ENCODE measurements at places on chromosomes 4 and X. TPM values are rescaled to one million over a fixed set of nuclear protein-coding genes. Genes with fewer than 3 reads are reported as not detected.

DNA sequence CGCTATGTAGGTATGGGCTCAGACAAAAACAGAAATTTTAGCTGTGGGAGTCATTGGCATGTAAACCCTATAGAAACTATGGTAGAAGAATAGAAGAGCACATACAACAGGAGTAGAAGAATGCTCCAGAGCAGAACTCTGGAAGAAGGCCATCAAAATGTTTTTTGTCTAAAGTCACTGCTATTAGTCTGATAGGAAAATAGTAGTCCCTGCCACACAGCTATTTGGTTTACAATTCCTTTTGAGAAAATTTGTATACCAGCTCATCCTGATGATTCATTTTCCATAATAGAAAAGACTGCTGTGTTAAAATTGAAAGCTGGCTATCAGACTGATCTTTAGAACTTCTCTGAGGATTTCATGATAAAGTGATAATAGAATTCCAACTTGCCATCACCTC, 32.8 kb upstream of the ADAD1 start:
- H3K4me1 ChIP-seq, result no peaks in the 10 kb centered on the region
- H3K4me3 ChIP-seq, result no peak overlapping the region
- no peak for DNase-seq
- H3K36me3 ChIP-seq, result peaks cover 13% of the 10 kb centered on the region
- H3K27me3 ChIP-seq, result no peaks in the 10 kb centered on the region

DNA sequence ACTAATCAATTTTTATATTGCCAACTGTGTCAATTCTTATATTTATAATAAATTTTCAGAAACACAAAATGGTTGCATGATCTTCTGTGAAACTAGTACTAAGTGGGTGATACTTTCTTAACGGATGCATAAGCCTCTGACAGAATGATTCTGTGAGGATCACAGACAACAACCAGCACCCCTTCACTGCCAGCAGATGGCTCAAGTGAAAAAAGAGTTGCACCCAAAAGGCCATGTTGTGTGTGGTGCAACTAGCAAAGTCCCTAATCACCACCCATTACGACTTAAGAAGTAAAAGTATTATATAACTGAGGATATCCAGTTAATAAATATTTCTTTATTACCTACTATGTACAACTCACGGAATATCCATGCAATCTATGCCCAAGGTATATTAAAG, 334.0 kb downstream of the PCDH19 start:
- no peak overlapping the region for H3K4me3 ChIP-seq
- no peak overlapping the region for H3K27ac ChIP-seq
- H3K27me3 ChIP-seq, result no peaks in the 10 kb centered on the region
- no peaks in the 10 kb centered on the region for H3K36me3 ChIP-seq

DNA sequence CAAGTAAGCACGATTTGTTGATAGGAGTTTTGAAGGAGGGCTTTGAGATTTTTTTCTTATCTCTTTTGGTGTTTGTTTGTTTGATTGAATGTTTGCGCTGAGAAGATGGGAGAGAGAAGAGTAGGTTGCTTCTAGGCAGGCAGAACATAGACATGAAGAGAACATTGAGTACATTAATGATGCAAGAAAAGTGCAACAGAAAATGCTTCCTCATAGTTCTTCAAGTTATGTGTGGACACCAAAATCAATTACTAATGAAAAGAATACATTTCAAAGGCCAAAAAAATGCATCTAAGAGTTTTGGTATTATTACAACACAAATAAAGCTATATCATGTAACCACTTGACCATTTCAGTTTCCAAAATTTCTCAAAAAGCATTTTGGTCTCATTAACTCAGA, 191.0 kb upstream of the PPARGC1A start:
- no peak overlapping the region for H3K27ac ChIP-seq
- H3K4me3 ChIP-seq, result no peak overlapping the region
- H3K27me3 ChIP-seq, result no peaks in the 10 kb centered on the region
- H3K4me1 ChIP-seq, result no peaks in the 10 kb centered on the region
- no peaks in the 10 kb centered on the region for H3K36me3 ChIP-seq

GRCh38 chr4:110949542-110949941, 326.7 kb upstream of the PITX2 start:
- no peaks in the 10 kb centered on the region for H3K4me1 ChIP-seq
- H3K27me3 ChIP-seq, result no peaks in the 10 kb centered on the region
- H3K27ac ChIP-seq, result no peak overlapping the region
- no peak for DNase-seq
- H3K4me3 ChIP-seq, result no peak overlapping the region

- H3K27me3 ChIP-seq, result no peaks in the 10 kb centered on the region
- no peaks in the 10 kb centered on the region for H3K36me3 ChIP-seq
- peaks cover 4% of the 10 kb centered on the region for H3K4me1 ChIP-seq
- no peak for DNase-seq
Observed at GRCh38 chr4:143184217-143184502, 557 bp upstream of the USP38 start.

DNA sequence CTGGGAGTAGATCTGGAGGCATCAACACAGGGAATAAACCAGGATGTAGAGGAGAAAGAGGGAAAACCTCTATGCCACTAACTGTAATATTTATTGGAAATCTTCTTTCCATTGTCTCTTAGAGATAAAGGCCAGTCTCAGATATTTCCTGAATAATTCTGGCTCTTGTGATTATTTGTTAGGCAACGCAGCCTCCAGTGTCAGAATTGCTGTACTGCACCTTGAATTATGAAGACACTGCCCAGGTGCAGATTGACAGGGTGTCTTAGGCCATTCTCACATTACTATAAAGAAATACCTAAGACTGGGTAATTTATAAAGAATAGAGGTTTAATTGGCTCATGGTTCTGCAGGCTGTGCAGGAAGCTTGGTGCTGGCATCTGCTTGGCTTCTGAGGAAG, 100.7 kb upstream of the ZDHHC15 start:
- no peaks in the 10 kb centered on the region for H3K4me1 ChIP-seq
- H3K4me3 ChIP-seq, result no peak overlapping the region
- DNase-seq, result no peak
- H3K27me3 ChIP-seq, result no peaks in the 10 kb centered on the region
- no peaks in the 10 kb centered on the region for H3K36me3 ChIP-seq

GRCh38 chr4:143358419-143358818, 21.7 kb downstream of the GAB1 start:
- peaks cover 7% of the 10 kb centered on the region for H3K4me1 ChIP-seq
- no peaks in the 10 kb centered on the region for H3K27me3 ChIP-seq
- H3K4me3 ChIP-seq, result no peak overlapping the region
- peak overlapping the region; percentile 84 for H3K27ac ChIP-seq

DNA sequence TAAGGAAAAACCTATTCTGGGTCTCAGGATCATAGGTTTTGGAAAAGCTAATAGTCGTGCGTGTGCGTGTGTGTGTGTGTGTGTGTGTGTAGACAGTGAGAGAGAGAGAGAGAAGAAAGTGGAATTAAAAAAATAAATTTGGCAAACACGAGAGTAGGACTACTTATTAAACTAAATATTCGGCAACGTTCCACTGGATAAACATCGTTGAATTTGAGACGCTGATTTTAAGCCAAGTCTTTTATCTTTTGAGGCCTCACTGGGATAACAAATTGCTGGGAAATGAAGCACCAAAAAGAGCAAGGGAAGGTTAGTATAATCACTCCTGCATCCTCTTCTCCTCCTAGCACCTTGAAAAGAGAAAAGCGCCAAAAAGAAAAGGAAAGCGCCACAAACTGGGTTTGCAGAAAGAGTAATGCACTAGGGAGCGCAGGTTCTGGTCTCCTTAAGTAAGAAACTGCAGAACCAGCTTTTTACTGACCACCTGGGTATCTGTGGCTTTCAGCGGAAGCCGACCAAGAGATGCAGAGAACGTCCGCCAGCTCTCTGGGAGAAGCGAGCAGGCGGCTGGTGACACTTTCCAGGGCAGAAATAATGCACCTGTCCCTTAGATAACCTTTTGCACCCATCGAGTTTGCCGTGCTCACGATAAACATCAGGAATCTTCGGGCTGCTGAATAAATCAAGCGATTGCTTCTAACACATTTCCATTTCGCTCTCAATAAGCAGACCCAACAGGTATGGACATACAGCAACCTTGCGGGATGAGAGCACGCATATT, 3.4 kb downstream of the ATOH1 start:
- peaks cover 15% of the 10 kb centered on the region for H3K4me1 ChIP-seq
- no peak overlapping the region for H3K4me3 ChIP-seq
- peaks cover 42% of the 10 kb centered on the region for H3K27me3 ChIP-seq
- H3K36me3 ChIP-seq, result no peaks in the 10 kb centered on the region
- peak; percentile 32 for DNase-seq
- peak overlapping the region; percentile 37 for H3K27ac ChIP-seq

GRCh38 chr4:47690611-47691010, 147.3 kb downstream of the CORIN start:
- H3K27ac ChIP-seq, result no peak overlapping the region
- no peak overlapping the region for H3K4me3 ChIP-seq
- no peaks in the 10 kb centered on the region for H3K36me3 ChIP-seq

GRCh38 chr4:3871881-3872833, 106.0 kb downstream of the ADRA2C start:
- H3K4me3 ChIP-seq, result no peak overlapping the region
- no peaks in the 10 kb centered on the region for H3K36me3 ChIP-seq
- H3K27me3 ChIP-seq, result peaks cover 23% of the 10 kb centered on the region
- no peaks in the 10 kb centered on the region for H3K4me1 ChIP-seq

The HS6ST2 gene
- 0.85 TPM for total RNA-seq

The NDP gene
- total RNA-seq, result not detected

DNA sequence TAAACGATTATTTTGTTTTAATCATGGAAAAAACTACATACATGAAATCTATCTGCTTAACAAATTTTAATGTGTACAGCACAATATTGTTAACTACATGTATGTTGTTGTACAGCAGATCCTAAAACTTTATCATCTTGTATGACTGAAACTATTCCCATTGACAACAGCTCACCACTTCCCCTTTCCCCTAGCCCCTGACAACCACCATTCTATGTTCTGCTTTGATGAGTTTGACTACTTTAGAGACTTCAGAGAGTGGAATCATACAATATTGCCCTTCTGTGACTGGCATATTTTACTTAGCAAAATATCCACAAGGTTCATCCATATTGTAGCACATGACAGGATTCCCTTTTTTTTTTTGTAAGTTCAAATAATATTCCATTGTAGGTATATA, 185.9 kb downstream of the CFAP299 start:
- H3K27me3 ChIP-seq, result no peaks in the 10 kb centered on the region
- no peak overlapping the region for H3K4me3 ChIP-seq
- H3K27ac ChIP-seq, result no peak overlapping the region
- H3K36me3 ChIP-seq, result no peaks in the 10 kb centered on the region
- H3K4me1 ChIP-seq, result no peaks in the 10 kb centered on the region
- no peak for DNase-seq

The DLG3 gene
- 68.9 TPM for total RNA-seq

The RASSF6 gene
- 13.8 TPM for total RNA-seq

GRCh38 chr4:3261411-3262207, 12.7 kb downstream of the MSANTD1 start:
- H3K4me1 ChIP-seq, result no peaks in the 10 kb centered on the region
- no peak overlapping the region for H3K4me3 ChIP-seq
- H3K27me3 ChIP-seq, result no peaks in the 10 kb centered on the region

- H3K4me1 ChIP-seq, result no peaks in the 10 kb centered on the region
- DNase-seq, result no peak
- peak overlapping the region; percentile 29 for H3K27ac ChIP-seq
- H3K27me3 ChIP-seq, result no peaks in the 10 kb centered on the region
Observed at GRCh38 chr4:152554742-152555141, 18.9 kb upstream of the FBXW7 start.

The KIF4A gene
- total RNA-seq, result 8.7 TPM

- DNase-seq, result no peak
- H3K27ac ChIP-seq, result no peak overlapping the region
- H3K27me3 ChIP-seq, result no peaks in the 10 kb centered on the region
- no peaks in the 10 kb centered on the region for H3K4me1 ChIP-seq
- H3K4me3 ChIP-seq, result no peak overlapping the region
- H3K36me3 ChIP-seq, result no peaks in the 10 kb centered on the region
Observed at GRCh38 chr4:54541426-54542118, 116.2 kb upstream of the KIT start.

DNA sequence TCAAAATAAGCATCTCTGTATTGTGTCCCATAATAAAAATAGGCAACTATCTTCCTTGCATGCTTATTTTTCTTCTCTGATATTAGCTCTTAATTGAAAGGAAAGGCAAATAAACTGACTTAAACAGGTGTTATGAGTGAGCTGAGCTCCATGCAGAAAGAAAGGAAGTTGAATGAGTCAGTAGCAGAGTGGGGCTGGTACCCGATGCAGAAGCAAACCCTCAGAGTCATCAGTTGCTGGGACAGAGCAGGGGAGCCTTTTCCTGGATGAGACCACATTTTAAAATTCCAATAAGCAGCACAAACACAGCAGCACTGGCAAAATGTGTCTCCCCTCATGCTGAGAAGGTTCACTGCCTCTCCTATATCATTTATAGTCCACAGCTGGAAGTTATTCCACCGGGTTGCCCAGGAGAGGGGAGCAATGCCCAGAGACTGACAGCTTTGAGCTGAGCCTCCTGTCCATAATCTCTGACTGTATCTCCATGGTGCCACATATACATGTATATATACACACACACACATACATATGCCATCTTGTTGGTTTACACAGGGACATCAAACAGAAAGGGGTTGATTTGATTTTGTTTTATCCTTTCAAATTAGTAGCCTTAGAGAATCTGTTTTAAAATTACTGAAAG, 274.3 kb upstream of the PPARGC1A start:
- H3K27me3 ChIP-seq, result no peaks in the 10 kb centered on the region
- H3K4me1 ChIP-seq, result no peaks in the 10 kb centered on the region
- DNase-seq, result no peak
- H3K4me3 ChIP-seq, result no peak overlapping the region
- no peaks in the 10 kb centered on the region for H3K36me3 ChIP-seq

DNA sequence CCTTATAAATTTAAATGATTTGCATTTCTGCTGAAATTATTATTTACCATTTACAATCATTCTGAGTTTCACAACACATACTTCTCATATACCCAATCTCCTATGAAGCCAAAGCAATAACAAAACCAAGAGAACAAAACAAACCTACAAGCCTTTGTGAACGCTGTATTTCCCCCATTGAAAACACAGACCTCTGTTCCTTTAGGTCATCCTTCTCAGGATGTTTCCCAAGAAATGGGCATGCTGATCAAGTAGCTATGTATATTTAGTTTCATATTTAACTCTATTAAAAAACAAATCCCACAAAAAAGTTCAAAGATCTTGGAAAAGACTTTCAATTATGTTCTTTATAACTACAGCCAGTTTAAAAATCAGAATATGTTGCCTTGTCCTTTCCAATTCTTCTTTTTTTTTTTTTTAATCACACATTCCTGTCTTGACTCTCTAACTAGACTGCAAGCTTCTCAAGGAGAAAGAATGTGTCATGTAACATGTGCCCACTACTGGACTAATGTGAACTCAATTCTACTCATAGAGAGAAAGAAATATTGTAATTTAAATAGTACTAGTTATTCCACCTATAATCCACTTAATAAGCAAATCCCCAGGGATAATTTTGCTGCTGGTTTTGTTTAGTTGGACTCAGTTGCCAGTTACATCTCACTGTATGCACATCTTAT, 84.3 kb upstream of the PRSS48 start:
- no peaks in the 10 kb centered on the region for H3K4me1 ChIP-seq
- H3K4me3 ChIP-seq, result no peak overlapping the region
- no peaks in the 10 kb centered on the region for H3K36me3 ChIP-seq
- H3K27me3 ChIP-seq, result no peaks in the 10 kb centered on the region
